ENCODE measurements at places on chromosomes 11 and 22.
A peak's percentile ranks its signal among the peaks of the same experiment; 100 is the strongest.

DNA sequence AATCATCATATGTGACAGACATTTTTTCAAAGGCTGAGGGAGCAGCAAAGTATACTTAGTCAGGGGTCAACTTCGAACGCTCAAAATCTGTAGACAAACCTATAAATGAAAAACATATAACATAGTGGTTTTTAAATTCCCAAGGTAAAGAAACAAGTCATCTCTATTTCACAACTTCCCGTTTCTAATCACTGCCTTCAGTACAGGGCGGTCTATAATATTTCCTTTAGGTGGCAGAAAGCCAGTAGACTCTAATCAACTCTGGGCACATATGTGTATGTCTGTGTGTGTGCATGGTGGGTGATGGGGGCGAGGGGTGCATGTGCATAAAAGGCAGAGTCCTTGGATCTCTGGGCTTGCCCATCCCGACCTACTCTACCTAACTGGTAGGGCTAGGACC lies 55.0 kb upstream of the ARFGAP3 start:
- no peak for DNase-seq

DNA sequence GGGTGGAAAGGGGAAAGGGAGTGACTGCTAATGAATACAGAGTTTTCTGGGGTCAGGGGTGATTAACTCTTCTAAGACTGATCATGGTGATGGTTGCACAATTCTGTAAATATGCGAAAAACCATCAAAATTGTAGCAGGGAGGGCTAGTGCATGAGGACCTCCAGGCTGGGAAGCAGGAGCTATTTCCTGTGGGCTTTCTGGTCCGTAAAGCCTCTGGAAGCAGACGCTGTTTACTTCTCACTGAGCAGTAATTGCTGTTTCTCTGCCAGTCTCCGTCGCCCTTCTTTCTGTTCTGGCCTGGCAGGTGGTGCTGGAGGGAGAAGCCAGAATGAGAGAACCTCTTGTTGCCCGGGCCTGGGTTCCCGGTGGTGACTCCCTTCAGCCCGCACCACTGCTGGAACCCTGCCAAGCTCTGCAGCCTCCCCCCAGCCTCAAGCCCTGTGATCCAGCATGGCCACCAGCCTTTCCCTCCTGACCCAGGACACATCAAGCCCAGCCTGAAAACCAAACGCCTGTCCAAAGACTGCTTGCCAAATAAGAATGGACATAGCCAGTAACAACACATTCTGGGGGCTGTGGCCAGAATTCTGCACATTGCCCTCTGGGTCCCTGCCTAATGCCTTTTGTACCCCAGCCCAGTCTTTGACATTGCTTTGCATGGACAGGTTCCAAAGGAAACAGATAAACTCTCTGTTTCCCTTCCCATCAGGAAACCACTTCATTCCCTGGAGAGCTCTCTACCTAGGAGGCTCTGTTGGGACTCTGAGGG lies 201.0 kb upstream of the NAV2 start:
- DNase-seq: no peak

DNA sequence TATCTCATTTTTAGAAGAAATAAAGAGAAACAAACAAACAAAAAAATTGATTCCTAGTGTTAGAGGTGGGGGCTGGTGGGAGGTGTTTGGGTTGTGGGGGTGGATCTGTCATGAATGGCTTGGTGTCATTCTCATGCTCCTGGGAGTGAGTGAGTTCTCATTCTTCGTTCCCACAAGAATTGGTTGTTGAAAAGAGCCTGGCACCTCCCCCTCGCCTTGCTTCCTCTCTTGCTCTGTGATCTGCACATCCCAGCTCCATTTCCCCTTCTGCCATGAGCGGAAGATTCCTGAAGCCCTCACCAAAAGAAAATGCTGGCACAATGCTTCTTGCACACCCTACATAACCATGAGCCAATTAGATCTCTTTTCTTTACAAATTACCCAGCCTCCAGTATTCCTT lies 277.8 kb downstream of the ST3GAL4 start:
- DNase-seq: no peak

- DNase-seq: no peak
Observed at GRCh38 chr11:47111318-47111804, 65.3 kb downstream of the ARFGAP2 start.

DNA sequence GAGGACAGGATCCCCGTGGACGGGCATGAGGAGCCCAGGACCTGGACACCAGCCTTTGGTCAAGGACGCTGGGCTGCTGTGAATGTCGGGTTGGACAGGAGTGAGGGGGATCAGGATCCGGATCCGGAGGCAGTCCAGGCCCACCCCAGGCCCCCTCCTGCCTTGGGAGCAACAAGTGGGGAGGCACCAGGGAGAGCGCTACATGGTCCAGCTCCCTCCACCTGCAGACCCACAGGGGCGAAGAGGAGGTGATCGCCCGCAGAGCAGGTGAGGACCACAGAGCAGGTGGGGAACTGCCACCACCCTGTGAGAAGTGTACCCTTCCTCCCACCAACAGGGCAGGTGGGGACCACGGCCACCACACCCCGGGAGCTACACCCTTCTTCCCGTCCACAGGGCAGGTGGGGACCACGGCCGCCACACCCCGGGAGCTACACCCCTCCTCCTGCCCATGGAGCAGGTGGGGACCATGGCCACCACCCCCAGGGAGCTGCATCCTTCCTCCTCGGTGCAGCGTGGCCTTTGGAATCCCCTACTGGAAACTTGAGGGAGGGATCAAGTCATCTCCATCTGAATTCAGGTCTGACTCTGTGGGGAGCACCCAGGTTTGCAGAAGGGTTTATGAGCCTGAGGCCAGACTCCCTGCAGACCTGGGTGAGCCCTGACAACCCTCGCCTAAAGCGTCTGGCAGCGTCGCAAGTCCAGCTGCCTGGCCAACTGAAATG lies 141.0 kb downstream of the BRD1 start:
- DNase-seq: no peak

DNA sequence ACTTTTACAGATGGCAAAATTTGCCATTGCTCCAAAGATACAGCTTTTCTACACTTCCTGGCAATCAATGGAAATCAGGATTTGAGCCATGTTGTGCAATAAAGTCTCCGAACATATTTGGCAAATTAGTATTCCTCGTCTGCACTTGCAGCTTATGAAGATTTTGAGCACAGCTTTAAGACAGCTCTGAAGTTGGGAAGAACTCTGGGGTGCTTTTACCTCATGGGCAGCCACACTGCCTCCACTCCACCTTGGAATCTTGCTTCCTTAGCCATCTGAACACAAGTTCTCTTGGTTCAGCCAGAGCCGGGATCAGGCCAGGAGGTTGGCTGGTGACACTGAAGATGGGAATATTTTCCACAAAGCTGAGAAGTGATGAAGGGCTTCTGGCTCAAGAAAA lies 191.2 kb downstream of the CWF19L2 start:
- DNase-seq: no peak

- no peak for DNase-seq
Observed at GRCh38 chr11:58647141-58647699, 24.8 kb downstream of the CNTF start.

GRCh38 chr22:37197451-37198257 lies 9.6 kb upstream of the C1QTNF6 start:
- no peak for DNase-seq

- DNase-seq: no peak
Observed at GRCh38 chr22:24485608-24486007, 9.5 kb upstream of the UPB1 start.

DNA sequence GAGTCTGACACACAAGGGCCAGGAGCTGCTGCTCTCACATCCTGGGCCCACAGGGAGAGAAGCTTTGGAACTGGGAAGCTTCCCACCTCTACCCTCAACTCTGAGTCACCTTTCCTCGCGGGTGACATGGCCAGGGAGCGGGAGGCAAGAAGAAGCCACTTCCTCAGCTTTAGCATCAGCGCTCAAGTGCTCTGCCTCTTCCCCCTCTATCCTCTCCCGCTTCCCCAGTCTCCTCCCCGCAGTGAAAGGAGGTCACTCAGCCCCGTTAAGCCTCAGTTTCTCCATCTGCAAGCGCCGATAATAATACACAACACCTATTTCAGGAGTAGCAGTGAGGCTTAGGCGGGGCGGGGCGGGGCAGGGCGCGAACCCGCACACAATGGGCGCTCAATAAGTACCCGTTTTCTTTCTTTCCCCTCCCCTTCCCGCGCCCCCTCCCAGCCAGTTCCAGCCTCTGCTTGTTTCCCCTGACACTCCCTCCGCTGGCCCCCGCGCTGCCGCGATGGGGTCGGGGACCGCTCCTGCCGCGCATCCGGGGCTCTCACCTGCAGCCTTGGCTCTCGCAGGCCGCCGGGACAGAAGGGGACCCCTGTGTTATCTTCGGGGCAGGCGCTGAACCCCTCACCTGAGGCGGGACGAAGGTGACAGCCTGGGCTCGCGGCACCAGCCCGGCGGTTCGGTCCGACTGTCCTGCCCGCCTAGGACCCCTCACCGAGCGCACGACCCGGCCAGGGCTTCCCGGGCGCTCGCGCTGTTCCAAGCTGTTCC lies 892 bp downstream of the GDPD5 start:
- DNase-seq: no peak

GRCh38 chr11:82676483-82677094 lies 57.1 kb downstream of the FAM181B start:
- no peak for DNase-seq

GRCh38 chr22:39170825-39171622 lies 18.5 kb upstream of the CBX7 start:
- DNase-seq: no peak

GRCh38 chr11:74022546-74022945 lies 13.7 kb upstream of the UCP3 start:
- DNase-seq: no peak

- DNase-seq: peak; percentile 79
Observed at GRCh38 chr11:46336563-46337180, 10.6 kb upstream of the DGKZ start.

- no peak for DNase-seq
Observed at GRCh38 chr22:49446145-49446758, 381.4 kb downstream of the BRD1 start.

DNA sequence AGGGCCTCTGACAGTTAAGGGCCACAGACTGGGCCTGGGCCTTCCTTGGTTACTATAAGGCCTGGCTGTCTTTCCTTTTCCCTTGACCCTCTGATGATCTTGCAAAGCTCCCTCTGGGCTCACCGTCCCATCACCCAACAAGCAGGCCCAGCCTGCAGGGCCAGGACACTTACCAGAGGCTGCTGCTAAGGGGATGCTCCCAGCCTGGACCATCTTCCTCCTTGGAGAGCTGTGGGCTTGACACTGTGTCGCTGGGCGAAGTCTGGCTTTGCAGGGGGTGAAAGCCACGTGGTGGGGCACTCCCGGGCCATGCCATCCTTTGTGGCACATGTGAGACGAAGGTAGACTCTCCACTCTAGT lies 3.9 kb downstream of the C11orf24 start:
- DNase-seq: no peak
